Activated T-helper 2 cell treated with anti-CD3 and anti-CD28 coated beads, Interferon-gamma antibody, Interleukin-2, Interleukin-4, amounts not matched to agents 10 μg/mL and 5 μg/mL and 100 μg/mL, durations not matched to agents 14 hours and 24 hours and 36 hours (primary cell): ENCODE measurements at places on chromosomes 11 and 22. TPM values are rescaled to one million over a fixed set of nuclear protein-coding genes. Genes with fewer than 3 reads are reported as not detected.
A peak's percentile ranks its signal among the peaks of the same experiment; 100 is the strongest.

GRCh38 chr11:5881756-5882155 is 1.3 kb downstream of the OR52E4 start:
- no peak for DNase-seq

CASP4 gene
- 31.1 and 32.0 TPM in 2 replicates for total RNA-seq

CARD18 gene
- total RNA-seq, result not detected in 2 replicates

- peak; percentile 82 for DNase-seq
Observed at GRCh38 chr11:798093-798713, at the start of gene SLC25A22. TSS of gene SLC25A22 (minus strand) at chr11:798281. CDS start at chr11:795006, 3,275 bp downstream.

DNA sequence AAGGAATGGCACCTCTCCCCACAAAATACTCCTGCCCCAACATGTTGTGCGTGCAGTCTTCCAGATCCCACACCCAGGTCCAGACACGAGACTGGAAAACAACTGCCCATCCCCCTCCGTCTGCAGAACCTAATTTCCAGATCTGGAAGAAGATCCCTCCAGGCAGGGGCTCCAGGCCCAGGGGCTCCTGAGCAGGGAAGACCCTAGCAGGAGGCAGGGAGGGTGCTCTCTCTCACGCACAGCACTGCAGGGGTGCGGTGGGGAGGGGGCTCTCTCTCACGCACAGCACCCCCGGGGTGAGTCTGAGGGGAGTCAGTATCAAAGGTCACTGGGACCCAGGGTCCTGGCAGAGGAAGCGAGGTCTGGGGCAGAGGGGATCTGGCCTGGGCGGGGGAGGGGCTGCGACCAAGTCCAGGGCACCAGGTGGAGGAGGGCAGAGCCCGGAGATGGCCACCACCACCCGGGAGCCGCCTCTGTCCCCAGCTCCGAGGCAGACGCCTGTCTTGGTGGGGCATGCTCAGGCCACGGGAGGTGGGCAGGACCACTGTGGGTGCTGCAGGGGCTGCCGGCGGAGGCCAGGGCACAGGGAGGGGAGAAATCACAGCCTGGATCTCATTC is 1.7 kb downstream of the MLC1 start:
- DNase-seq, result no peak

DNA sequence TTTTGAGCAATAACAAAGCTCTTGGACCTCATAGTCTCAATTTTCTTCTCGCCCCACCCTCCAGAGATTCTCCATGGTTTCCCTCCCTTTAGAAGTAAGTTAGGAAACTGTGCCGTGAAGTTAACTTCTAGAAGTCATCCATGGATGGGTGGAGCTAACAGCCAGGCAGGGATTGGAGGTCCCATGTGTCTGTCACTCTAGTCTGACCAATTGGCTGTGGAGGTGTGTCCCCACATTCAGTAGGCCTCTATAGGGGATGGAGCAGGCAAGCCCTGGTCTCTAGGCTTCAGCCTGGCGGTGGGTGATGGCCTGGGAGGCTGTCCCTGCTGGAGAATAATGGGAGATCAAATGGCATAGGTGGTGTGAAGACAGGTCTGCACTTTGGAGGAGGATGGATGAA is 50.7 kb downstream of the TP53I11 start:
- peak; percentile 17 for DNase-seq

- no peak for DNase-seq
Observed at GRCh38 chr22:26977741-26978376, 320.5 kb downstream of the MIAT start.

TRIM49D2 gene
- total RNA-seq, result not detected in 2 replicates

- no peak for DNase-seq
Observed at GRCh38 chr11:132042296-132042695, 671.9 kb downstream of the NTM start.

DNA sequence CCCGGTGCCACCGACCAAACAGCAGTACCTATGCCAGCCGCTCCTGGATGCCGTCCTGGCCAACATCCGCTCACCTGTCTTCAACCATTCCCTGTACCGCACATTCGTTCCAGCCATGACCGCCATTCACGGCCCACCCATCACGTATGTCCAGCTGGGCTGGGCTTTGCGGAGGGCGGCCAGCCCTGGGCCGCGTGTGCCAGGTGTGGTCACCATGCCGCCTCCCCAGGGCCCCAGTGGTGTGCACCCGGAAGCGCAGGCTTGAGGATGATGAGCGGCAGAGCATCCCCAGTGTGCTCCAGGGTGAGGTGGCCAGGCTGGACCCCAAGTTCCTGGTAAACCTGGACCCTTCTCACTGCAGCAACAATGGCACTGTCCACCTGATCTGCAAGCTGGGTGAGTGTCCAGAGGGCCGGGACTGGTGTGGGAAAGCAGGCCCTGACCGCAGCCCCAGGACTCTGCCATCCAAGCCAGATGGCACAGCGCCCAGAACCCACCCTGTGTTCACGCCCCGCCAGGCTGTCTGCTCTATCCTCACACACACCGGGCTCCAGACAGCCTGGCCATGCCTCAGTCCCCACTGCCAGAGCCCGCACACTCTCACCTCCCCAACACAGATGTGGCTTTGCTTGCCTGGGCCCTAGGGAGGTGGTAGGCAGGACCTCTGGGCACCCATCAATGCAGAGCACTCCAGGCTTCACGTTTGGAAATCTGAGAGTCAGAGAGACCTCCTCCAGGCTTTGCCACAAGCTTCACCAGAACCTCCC is 77.6 kb downstream of the MED15 start:
- no peak for DNase-seq

DNA sequence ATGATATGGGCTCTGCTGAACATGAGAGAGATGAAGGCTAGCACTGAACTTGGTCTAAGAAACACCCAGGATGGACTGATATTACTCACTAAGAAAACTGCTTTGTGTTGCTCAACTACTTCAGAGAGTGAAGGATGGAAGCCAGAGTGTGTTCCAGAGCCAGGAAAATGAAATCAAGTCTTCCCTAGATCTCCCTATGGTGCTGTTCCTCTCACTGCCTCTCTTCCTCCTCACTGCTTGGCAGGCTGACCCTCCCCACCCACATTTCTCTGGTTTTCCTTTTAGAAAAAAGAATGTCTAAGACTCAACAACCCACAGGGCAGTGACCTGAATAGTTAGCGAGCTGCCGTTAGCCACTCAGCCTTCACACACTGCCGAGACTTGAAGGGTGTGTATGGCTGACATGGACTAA is 65.6 kb downstream of the CCDC81 start:
- DNase-seq, result no peak

KRTAP5-10 gene
- total RNA-seq, result not detected in 2 replicates

- DNase-seq, result no peak
Observed at GRCh38 chr11:43933608-43934551, 8.6 kb upstream of the C11orf96 start.

DNA sequence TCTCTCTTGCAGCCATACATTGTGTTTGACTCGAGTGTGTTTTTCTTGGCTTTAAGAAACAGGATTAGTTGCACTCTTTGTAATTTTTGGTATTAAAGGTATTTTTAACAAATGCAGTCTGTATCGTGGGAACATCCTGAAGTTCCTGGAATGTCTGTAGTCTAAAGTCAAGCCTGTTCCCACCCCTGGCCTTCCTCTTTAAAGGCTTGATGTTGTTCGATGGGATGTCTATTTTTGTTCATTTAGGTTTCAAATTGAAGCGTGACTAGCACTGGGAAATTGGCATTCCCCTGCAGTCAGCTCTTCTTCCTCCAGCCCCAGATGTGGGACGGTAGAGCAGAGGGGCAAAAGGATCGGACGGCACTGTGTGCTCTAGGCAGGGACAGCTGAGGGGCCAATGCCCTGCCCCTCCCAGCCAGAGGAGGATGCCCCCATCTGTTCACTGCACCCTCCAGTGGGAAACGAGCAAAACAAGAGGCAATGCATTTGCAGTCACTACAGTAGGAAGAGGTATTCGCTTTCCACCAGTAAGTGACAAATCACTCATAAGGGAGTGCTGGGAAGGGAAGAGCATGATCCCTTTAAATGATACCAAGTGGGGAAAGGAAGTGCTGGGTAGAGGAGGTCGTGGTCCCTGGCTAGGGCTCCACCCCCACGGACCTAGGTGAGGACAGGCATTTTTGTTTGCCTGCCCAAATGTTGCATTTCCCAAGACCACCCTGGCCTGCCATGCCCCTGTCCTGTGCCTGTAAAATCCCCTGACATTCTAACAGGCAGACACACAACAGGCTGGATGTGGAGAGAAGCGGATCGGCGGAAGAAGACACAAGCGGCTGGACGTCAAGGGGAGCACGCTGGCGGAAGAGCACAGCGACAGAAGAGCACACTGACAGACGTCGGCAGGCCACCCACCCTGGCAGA is 47.4 kb upstream of the SEPTIN5 start:
- DNase-seq, result no peak

PITPNB gene
- total RNA-seq, result 138 and 142 TPM in 2 replicates

DNA sequence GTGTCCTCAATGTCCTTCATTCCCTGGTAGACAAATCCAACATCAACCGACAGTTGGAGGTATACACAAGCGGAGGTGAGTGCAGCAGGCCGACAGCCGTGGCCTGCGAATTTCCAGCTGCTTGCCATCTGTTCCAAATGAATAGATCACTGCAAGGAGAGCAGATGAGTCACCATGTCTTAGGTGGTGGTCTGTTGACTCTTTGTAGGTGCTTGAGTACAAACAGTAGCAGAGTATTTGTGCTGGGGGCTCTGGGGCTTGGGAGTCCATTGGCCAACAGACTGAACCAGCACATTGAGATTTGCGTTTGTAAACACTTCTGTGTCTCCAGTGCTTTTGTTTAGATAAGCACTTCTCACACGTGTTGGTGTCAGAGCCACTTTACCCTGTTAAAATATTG is 21.1 kb downstream of the EIF3L start:
- DNase-seq, result no peak

PDGFD gene
- total RNA-seq, result not detected in 2 replicates

HORMAD2 gene
- total RNA-seq, result 0.48 and 0.53 TPM in 2 replicates

DNA sequence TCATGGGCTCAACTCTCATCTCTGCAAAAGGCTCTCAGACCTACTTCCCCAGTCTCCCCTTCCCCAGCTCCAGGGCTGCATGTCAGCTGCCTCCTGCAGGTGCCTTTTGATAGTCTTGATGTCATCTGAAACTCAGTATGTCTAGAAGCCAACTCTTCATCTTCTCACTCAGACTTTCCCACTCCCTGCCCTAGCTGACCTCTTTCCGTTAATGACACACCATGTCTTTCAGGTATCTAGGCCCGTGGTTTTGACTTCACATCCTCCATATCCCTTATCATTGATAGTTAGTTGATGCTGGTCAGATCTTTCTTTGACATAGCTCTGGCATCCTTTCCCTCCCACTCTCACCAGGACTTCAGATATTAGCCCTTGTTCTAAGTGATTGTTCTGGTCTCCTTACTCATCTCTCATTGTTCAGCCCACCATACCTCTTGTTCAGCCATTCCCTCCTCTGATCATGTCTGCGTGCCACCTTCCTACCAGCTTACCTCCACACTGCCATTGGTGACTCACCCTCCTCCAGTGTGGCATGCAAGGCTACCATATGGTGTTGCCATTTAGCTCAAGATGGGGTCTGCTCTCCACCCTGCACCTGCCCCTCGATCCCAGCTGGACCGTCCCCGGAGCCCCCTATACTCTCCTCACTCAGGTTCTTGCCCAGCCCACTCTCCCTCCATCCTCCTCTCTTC is 18.4 kb downstream of the TTC12 start:
- no peak for DNase-seq

DNA sequence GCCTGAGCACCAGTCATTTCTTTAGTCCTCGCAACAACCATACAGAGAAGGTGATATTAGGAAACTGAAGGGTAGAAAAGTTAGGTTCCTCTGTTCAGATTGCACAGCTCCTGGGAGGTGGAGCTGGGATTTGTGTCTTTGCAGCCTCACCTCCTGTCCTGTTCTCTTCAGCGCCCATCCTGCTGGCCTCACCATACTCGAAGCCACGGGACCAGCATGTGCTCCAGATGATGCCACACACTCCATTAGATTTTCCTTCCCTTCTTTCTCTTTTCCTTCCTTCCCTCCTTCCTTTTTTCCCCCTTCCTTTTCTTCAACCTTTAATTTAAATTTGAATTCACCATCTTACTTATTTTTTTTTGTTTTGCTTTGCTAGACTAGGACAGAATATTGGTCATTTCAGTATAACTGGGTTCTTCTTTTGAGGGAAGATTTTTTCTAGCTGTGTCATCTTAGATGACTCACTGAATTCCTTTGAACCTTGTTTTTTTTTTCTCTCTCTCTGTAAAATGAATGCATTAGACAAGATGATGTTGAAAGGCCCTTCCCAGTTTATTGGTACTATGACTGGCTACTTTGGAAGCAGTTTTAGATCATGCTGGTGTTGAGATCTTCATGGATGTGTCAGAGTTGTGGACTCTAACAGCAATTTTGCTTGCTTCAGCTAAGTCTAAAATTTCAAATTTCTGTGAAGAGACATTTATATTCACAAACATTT is 662.5 kb upstream of the TENM4 start:
- no peak for DNase-seq

HEPHL1 gene
- total RNA-seq, result not detected in 2 replicates

CRYBB2 gene
- not detected in 2 replicates for total RNA-seq

DNA sequence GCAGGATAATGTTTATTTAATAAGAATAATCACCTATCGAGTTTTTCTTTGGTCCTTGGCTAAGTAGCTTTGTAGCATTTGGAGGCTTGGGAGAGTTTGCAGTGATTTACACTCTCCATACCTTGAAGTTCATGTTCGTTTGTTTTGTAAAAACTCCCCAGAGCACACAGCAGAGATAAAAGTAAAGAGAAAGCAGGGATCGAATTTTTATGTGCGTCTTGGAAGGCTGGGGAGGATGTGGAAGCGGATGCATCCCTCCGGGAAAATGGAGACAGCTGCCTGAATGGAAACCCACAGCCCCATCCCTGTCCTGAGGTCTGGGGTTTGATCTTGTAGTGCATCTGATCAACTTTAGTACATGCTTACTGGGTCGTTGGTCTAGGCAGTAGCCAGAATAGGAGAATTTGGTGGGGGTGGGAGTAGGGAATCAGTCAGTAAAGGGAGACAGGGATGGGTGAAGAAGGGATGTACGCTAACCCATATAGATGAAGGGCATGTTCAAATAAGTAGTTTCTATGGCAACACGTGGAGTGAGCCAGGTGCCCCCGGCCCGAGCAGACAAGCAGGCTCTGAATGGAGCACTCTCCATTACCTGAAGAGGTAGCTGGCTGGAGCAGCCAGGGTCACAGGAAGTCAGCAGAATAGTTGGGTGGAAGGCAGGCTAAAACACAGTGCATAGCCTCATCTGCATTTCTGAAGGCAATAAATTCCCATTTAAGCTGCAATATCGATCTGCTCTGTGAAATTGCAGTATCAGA is 147.8 kb downstream of the COMMD9 start:
- no peak for DNase-seq

- DNase-seq, result no peak
Observed at GRCh38 chr22:31583861-31584485, 78.0 kb downstream of the PISD start.

SLC29A2 gene
- total RNA-seq, result 18.7 and 19.1 TPM in 2 replicates

POU2AF2 gene
- not detected in 2 replicates for total RNA-seq

SOX10 gene
- not detected in 2 replicates for total RNA-seq
